Epithelial cell of proximal tubule (primary cell): ENCODE measurements at places on chromosomes 5 and 9.

DNA sequence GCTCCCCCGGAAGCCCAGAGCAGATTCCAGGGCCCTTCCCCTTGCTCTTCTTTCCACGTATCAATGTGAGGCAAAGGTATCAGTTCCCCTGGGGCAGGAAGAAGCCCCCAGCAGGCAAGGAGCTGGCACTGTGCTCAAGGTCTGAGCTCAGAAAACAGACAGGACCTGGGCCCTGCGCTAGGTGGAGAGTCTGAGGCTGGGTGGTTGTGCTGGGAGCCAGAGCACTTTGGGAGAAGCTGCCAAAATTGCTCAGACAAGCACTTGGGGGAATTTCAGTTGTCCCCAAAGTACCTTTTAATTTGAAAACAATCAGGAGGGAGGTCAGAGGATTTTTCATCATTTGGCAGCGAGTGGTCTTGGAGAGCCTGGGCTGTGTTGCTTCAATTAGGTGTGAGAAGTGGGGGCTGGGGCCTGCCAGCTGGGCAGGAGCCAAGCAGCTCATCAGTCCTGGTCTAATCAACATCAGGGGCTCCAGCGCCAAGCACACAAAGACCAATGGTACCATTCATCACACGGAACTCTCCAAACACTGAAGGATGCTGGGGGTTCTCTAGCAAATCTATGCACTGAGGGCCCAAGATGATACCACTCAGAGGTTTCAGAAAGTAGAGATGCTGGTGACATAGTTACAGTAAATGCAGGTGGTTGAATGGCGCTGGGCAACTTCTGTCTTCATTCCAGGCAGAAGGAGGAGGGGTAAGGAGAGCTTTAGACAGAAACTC lies 176.5 kb downstream of the SNX18 start:
- DNase-seq: no peak

DNA sequence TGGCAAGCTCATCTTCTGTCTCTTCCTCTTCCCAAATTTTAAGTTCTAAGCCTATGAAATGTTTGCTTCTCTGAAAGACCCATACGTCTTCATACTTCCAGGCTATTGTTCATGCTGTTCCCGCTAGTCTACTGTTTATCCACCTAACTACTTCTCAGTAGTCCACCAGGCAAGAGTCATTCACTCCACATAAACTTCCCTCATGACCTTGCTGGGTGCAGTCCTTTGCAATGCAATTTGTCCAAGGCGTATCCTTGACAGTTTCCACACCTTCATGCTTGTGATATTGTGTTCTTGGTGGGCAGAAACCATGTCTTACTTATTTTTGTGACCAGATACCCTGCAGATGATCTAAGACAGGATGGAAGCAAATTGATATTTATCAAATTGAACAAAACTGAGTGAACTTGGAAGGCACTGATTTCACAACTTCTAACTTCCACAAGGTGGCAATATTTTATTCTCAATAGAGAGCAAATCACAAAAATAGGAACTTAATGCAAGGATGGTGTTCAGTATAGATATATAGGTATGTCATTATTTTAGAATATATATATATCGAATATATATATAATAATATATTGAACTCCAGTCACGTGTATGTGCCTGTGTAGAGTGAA lies 30.3 kb downstream of the TYRP1 start:
- no peak for DNase-seq

- DNase-seq: no peak
These were observed 39.6 kb downstream of the PDCD1LG2 start for GRCh38 chr9:5549658-5550650.

GRCh38 chr5:169950333-169950732 lies 30.0 kb downstream of the INSYN2B start:
- no peak for DNase-seq

DNA sequence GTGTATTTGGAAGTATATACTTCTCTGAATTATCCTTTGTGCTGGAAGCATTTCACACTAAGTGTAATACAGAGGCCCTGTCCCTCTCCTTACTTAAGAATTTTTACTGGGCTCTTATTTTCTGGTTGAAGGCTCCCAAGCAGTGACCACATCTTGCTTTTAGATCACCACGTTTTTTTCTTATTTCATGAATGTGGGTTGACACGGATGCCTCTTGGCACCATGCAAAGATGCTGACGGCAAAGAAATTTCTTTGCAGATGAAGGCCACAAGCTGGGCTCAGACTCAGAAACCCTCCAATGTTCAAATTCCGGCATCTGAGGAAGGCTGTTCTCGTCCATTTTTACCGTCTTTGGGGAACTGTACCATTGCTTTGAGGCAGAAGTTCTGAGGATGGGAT lies 168.5 kb downstream of the HMHB1 start:
- no peak for DNase-seq

GRCh38 chr5:624118-624950 lies 12.2 kb downstream of the CEP72 start:
- no peak for DNase-seq

DNA sequence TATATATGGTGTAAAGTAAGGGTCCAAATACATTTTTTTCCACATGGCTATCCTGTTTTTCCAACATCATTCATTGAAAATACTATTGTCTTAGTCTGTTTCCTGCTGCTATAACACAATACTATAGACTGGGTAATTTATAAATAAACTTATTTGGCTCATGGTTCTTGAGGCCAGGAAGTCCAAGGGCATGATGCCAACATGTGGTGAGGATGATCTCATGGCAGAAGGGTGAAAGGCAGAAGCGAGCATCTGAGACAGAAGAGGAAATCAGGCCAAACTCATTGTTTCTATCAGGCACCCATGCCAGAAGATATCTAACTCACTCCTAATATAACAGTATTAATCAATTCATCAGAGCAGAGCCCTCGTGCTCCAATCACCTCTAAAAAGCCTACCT lies 42.6 kb downstream of the ANKRD55 start:
- no peak for DNase-seq
